ENCODE measurements at places on chromosomes 3 and 15.
A peak's percentile ranks its signal among the peaks of the same experiment; 100 is the strongest.

- DNase-seq = peak; percentile 38
Measured at GRCh38 chr3:191762323-191762960, 301.5 kb downstream of the PYDC2 start.

DNA sequence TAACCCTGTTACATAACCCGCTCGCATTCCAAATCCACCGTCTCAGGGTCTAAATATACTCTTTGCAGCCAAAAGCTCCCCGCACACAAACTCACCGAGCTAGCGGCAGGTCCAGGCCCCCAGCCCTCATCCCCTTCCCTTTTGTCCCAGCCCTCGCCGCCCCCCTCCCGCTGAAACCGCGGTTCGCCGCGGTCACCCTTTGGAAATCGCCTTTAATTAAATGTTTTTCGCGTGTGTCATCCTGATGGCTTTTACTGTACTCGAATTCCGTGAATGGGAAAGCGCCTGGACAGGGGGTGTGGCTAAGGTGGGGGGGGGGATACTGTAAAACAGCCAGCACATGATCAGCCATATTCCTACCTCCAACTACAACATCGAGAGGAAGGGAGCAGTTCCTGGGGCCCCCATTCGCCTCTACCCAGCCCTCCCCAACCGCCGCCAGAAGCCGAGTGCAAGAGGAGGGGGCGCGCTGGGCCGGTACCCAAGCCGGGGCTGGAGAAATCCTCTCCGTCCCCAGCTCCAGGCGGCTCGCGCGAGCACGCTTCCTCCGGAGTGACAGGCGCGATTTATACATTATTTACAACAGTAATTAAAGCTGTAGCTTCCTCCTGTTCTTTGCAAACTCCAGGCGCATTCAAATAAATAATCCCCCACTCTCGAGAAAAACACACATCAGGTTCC lies 1.7 kb downstream of the RORA start:
- peak; percentile 68 for DNase-seq

DNA sequence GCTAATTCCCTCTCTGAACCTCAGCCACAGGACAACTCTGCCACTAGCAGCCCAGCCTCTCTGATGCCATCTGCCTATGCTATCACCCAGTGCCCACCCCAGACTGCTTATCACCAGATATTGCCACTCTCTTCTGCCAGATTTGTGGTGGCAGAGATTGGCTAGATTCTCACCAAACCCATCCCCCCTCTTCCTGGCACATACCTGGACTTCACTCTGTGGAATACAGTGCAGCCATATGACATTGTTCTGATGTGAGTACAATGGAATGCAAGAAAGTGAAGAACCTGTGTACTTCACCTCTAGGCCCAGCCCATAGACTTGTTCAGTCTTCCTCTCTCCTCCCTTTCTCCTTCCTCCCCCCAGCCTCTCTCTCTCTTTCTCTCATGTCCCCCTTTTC lies 46.9 kb upstream of the NTRK3 start:
- DNase-seq = no peak

DNA sequence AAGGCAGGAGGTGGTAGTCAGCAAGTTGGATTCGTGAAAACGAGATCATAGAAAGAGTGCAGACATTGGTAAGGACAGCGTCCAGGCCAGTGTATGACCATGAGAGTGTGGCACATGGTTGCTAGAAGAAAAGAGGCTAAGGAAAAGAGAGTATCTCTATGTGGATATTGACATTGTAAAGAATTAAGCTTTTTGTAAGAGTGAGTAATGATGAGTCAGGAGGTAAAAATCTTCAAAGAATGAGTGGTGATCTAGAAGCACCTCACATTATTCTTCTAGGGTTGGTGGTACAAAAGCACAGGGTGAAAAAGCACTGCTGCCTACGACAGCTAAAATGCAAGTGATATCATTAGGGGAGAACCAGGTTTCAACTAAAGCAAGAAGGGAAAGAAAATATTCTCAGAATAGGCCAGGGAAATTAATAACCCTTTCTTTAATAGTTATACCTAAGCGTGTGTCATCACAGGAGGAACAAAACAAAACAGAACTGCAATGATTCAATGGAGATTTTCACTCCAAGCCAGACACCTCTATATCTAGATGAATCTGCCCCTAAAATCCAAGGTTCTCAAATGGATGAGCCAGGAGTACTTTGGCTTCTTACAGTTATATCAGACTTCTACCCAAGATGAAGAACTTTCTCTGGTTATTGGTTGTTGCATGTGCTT lies 884.7 kb downstream of the NAALADL2 start:
- no peak for DNase-seq

DNA sequence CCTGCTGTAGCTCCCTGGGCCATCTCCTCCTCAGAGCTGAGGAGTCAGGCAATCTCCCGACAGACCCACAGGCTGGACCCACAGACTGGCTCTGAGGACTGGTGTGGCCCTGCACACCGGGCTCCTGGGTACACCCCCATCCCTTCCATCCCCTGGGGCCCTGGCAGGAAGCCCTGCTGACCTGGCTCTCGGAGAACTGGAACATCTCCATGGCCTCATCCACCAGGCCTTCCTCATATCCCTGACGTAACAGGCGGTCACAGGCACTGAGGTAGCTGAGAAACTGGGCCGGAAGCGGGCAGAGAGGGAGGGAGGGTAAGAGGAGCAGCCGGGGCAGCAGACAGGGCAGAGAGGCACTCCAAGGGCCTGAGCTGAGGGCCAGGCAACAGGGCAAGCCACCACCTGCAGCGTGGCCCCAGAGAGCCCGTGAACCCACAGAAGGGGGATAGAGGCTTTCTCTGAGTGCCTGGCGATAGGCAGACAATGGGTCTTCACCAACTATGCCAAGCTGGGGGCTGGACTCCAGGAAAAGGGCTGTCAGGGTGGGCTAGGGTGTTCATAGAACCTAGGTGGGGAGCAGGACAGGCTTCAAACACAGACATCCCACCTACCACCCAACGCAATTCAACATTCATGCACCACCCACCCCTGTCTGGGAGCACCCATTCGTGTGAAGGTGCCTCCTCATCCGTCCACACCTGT lies 17.9 kb downstream of the KBTBD13 start:
- no peak for DNase-seq

DNA sequence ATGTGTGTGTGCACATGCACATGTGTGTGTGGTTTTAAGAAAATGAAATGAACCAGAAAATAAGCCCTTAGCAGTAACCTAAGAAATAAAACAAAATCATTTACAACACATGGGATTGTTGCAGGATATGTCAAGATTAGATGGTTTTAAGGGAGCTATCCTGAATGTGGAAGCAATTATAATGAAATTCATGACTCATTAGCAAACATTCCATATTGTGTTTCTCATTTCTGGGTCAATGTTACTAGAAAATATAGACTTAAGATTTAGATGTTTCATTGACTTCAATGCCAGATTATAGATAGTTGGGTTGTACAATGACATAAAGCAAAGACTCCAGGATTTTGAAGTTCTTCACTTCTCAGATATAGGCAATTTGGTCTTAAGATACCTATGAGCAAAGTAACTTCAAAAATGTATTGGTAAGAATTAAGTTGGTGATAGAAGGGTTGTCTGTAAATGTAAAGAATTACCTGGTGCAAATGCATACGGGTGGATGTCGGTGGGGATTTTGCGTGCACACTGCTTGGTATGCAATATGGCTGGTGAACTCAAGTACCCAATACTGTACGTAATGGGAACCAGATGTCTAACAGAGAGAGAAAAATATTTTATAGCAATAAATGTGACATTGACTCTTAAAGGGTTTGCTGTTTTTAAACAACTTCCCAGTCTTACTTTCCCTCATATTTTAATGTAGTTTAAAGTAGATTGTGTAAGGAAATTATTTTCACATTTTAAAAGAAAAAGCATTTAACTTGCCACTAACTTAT lies 53.9 kb upstream of the NR2F2 start:
- no peak for DNase-seq

DNA sequence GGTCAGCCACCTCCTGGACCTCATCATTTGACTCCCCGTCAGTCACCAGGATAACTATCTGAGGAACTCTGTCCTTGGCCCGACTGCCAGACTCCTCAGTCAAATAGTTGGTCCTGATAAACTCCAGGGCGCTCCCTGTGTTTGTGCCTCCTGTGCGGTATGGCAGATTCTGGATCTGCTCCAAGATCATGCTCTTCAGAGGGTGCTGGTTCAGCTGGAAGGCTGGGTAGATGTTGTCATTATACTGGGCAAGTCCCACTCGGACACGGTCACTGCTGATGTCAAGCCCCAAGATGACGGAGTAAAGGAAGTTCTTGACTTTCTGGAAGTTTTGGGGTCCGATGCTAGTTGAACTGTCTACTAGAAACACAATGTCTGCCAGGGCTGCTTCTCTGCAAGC lies 31.1 kb upstream of the CAPN7 start:
- DNase-seq = no peak

- no peak for DNase-seq
Measured at GRCh38 chr15:26838742-26839460, 28.0 kb upstream of the GABRA5 start.

GRCh38 chr3:31251083-31251482 lies 281.6 kb upstream of the STT3B start:
- DNase-seq = no peak

- peak; percentile 27 for DNase-seq
Measured at GRCh38 chr3:60598671-60599070, 652.6 kb downstream of the FHIT start.

- peak; percentile 18 for DNase-seq
Measured at GRCh38 chr15:95880031-95880570, 450.4 kb upstream of the NR2F2 start.

GRCh38 chr3:149450281-149450680 lies 24.2 kb upstream of the TM4SF4 start:
- DNase-seq = no peak

DNA sequence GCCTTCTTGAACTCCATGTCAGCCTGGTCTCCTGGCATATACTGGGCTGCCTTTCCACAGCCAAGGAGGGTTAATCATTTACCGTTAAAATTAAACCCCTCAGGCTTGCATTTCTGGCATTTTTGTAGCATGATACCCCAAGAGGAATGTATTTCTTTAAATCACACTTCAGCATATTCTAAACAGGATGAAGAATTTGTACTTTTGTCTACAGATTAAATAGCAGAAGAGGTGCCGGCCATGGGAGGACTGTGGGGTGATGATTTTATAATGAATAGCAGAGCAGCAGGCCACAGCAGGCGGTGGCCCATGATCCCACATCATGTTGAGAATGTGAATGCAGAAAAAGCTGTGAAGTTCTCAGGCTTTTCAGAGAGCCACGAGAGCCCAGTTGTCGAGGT lies 90.2 kb downstream of the ARNT2 start:
- DNase-seq = no peak

DNA sequence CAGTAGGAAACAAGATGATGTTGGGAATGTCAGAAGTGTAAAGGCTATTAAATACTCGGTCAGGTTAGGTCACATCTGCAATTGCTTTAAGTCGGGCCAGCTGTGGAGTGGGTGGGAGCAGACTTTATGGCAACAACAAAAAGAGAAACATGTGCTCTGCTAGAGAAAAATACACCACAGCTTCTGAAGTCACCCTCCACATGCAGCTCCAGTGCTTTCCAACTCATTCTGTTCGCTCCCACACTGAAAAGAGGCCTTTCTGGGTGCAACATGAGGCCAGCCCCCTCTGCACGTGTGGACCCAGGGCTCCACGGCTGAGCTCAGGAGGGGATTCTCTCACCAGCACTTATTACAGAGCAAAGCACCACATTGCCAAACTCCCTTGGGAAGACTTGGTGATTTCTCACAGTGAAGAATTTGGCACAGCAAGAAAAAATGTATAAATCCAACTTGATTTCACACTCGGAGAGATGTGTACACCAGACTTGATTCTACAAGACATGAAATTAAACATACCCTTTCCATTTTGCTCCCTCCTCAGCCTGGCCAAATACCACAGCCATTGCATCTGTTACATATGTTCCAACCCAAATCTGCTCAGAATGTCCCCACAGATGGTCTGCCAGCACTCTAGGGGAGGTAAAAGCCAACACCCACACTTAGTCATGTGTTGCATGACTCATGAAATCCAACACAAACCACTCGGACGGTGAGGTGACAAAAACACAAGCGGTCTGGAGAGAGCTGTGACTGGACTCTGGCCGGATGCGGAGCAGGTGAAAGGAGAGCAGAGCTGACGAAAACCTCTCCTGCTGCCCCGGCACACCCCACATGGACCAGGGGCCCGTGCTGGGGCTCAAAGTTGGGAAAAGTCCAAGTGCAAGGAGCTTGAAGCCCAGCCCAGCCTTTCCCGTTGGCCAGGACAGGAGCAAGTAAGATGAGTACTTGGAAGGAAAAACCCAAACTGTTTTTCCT lies 74.6 kb downstream of the ITGB5 start:
- DNase-seq = peak; percentile 75

- DNase-seq = no peak
Measured at GRCh38 chr3:128021768-128022372, 30.4 kb upstream of the SEC61A1 start.

GRCh38 chr3:93843981-93844380 lies 129.7 kb downstream of the PROS1 start:
- DNase-seq = no peak

DNA sequence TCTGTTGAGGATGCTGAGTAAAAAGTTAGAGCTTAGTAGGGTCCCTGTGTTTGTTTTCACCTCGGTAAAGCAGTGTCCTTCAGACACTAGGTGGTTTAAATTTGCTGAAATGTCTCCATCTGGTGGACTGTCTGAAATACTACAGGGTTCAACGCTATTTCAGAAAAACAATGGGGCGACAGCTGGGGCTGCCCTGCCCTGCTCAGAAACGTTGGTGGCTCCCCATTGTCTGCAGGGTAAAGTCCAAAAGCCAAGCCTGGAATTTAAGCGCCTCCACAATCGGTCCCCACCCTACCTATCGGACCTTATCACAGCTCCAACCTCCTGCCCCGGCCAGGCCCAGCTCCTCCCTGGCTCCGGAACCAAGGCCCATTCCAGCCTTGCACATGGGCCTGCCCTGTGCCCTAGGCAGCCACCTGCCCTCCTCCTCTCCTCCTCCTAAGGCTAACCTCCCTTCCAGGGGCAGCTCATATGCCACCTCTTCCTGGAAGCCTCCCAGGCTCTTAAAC lies 4.3 kb upstream of the TSEN2 start:
- peak; percentile 41 for DNase-seq

- DNase-seq = no peak
Measured at GRCh38 chr3:154314152-154314551, 10.1 kb downstream of the DHX36 start.

GRCh38 chr3:173238091-173238490 lies 97.1 kb upstream of the SPATA16 start:
- no peak for DNase-seq

DNA sequence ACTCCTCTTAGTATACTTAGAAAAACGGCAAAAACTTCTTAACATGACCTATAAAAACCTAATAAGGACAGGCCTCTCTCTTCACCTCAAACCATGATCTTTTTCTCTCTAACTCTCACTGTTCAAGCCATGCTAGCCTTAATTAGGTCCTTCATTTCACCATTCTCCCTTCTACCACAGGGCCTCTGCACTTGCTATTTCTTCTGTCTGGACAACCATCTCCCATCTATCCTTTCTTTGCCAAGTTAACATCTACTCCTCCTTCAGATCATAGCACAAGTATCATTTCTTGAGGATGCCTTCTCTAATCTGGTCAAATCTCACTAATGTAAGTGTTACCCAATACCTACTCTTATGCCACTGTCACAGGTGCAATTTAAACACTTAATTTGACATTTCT lies 39.1 kb downstream of the TMCC1 start:
- no peak for DNase-seq

GRCh38 chr15:85754989-85755388 lies 39.7 kb downstream of the KLHL25 start:
- no peak for DNase-seq
